ENCODE measurements at places on chromosomes 11 and 22.

DNA sequence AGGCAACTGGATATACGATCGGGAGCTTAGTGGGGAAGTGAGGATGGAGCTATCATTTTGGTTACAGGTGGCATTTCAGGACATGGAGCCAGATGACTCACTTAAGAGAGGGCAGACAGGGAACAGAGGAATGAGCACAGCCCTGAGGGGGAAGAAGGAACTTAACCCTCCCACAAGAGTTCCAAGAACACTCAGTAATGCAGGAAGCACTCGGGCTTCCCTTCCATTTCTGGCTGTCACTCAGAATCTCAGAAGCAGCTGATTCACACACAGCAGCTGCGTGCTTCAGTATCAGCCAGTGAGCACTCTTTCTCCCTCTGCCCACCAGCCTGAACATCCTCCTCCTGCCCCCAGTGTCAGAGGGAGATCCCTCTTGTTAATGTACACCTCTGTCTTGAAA, 34.8 kb downstream of the EFCAB6 start:
- no peak for DNase-seq

DNA sequence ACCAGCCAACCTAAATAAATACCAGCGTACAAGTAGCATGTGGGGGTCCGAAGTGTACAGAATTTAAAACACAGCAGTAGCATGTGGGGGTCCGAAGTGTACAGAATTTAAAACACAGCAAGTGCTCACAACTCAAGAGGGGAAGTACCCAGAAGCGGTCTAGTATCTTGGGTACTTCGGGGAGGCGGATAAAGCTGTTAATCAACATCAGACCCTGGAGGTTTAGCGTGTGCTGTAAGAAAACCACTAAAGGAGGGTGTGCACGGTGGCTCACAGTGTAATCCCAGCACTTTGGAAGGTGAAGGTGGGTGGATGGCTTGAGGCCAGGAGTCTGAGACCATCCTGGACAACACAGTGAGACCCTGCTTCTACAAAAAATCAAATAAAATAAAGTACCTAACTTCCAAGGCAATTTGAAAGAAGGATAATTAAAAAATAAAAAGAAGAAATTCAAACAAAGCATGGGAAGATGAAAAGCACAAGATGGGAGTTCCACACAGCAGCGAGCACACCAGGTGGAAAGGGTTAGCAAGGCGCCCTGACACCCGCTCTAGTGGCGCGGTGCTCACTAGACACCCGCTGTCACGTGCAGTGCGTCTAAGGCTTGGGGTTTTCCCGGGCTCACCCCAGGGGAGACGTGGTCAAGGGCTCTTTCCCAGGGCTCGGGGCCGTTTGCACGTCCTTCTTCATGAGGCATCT, 35.0 kb upstream of the MOB2 start:
- no peak for DNase-seq

DNA sequence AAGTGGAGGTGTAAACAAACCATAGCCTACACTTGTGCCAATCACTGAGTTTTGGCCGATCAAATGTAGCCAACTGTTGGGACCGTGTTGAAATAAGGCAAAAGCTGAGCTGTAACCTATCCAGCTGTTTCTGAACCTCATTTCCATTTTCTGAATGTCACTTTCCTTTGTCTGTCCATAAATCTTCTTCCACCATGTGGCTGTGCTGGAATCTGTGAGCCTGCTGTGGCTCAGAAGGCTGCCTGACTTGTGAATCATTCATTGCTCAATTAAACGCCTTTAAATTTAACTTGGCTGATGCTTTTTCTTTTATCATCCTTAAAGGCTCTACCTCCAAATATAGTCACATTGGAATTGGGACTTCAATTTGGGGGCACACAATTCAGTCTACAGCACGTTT, 203.1 kb upstream of the MPPED2 start:
- DNase-seq: no peak

GRCh38 chr22:19629720-19630419, 84.4 kb upstream of the SEPTIN5 start:
- peak; percentile 86 for DNase-seq

- DNase-seq: no peak
Observed at GRCh38 chr11:18778468-18778867, 13.1 kb downstream of the PTPN5 start.

- DNase-seq: no peak
Observed at GRCh38 chr11:26583550-26583949, 11.5 kb upstream of the MUC15 start.

GRCh38 chr11:34395916-34396550, 38.2 kb upstream of the ABTB2 start:
- no peak for DNase-seq

DNA sequence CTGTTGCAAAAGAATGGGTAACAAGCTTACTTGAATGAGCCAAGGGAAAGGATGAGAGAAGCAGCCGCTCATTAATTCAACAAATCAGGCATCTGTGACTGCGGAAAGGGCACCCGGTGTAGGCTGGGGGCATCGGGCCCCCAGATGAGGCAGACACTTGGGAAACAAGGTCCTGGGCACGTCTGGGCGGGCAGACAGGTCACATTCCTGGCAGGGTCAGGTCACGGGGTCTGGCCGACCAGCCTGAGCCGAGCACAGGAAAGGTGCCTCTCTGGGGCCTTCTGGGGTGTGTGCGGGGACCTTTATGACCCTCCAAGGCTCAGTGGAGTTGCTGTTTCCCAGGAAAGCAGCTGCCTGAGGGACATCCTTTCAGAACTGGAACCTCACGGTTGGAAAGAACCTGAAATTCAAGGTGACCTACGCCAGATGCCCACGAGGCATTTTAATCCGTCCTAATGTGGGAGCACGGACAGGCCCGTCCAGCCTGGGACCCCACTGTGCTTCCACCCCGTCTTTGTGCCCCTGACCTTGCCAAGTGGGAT, 57.1 kb downstream of the ST14 start:
- DNase-seq: no peak

- no peak for DNase-seq
Observed at GRCh38 chr11:124602193-124602592, 9.0 kb upstream of the PANX3 start.

DNA sequence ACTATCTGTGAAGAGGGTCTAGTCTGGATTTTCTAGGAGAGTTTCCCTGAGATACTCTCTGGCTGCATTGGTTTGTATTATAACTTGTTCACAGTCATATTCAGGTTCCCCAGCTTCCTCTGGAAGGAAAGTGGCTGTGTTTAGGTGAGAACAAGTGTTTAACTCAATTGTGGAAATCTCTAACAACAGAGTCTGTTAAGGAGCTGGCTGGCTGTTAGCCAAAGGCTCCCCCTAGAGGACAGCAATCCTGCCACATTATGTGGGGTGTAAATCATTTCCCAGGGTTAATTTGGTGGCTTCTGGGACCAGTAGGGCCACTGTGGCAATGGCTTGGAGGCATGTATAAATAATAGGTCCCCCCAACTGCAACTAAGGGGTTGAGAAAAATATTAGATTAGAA, 18.4 kb downstream of the MS4A6E start:
- no peak for DNase-seq

GRCh38 chr22:46090631-46091201, 59.6 kb upstream of the PPARA start:
- DNase-seq: no peak

DNA sequence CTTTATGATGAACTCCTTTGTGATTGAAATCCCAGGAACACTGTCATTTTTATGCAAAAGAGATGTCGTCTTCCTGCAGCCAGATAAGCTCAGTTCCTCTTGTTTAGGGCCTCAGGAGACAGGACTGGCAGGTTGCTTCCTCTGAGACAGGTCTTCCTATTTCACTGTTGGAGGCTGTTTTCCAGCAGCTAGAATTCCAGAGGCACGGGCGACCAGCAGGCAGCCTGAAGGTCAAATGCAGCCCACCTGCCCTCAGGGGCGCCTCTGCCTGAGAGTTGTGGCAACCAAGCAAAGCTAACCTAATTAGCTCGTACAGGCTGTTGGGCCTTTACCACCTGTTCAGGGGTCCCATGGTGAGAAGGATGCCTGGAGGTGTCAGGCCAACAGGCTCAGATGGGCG, 22.3 kb downstream of the SLC6A5 start:
- no peak for DNase-seq

DNA sequence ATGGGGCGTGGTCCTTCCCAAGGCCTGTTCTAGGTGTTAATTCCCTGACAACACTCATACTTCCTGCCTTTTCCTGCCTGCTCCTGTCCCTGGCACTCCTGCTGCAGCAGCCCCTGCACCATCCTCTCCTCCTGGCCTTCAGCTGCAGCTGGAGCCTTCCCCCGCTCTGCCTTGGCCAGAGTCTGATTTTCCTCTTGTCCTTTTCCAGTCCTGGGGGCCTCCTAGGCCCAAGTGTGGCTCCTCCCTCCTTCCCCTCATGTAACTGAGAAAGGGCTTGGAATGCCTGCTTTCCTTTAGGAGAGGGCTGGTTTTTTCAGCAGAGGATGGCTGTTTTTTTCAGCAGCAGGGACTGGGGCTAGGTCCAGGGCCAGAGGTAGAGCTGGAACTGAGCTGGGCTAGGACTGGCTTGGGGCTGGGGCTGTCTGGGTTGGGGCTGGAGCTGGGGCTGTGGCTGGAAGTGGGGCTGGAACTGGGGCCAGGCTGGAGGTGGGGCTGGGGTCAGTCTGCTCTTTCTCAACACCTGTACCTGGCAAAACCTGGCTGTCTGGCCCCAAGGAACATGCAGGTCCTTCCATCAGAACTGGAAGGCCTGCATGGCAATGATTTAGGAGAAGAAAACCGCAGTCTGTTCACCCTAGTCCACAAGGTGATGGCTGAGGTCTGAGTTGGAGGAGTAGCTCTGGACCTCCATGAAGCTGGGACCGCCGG, 23.6 kb downstream of the ZC3H7B start:
- DNase-seq: peak; percentile 49

DNA sequence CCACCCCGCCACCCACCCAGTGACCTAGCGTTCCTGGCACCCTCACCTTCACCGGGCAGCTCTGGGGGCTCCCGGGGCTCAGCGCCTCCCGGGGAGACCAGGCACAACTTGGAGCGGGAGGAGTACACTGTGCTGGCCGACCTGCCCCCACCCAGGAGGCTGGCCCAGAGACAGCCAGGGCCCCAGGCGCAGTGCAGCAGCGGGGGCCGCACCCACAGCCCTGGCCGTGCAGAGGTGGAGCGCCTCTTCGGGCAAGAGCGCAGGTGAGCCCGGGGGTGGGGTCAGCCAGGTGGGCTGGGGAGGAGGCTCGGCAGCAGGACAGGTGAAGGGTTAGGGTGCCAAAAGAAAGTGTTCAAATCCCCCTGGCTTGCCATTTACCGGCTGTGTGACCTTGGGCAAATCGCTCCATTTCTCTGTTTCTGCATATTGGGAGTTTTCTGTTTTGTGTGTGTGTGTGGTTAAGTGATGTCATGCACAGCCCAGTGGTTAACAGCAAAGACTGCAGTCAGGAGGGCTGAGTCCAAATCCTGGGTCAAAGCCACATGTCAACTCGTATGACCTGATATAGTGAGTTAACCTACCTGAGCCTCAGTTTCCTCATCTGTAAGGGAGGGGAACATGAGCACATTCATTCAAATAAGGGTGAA, 29.5 kb downstream of the TRIOBP start:
- no peak for DNase-seq

DNA sequence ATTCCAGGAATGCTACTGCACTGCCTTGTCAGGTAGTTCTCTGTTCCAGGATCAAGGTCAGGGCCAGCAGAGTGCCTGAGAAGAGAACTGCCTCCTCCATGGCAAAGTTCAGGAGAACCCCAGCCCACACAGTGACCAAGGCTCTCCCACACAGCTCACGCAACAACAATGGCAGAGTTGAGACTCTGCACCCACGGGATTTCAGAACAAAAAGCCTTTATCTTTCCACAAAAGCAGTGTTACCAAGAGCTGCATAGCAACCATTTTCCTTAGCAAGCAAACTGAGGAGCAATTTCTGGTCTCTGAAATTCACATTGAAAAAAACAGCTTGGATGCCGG, 11.1 kb downstream of the PLAAT3 start:
- DNase-seq: no peak

DNA sequence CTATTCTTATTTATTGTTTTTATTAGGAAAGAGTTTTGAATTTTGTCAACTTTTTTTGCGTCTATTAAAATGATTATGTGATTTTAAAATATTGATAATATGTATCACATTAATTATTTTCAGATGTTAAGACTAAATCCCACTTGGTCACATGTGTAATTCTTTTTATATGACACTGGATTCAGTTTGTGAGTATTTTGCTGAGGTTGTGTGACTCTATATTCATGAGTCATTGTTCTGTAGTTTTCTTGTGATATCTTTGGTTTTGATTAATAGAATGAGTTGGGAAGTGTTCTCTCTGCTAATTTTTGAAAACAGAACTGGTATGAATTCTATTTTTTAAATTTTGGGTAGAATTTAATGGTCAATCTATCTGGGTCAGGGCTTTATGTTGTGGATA, 317.9 kb downstream of the ETS1 start:
- DNase-seq: no peak

DNA sequence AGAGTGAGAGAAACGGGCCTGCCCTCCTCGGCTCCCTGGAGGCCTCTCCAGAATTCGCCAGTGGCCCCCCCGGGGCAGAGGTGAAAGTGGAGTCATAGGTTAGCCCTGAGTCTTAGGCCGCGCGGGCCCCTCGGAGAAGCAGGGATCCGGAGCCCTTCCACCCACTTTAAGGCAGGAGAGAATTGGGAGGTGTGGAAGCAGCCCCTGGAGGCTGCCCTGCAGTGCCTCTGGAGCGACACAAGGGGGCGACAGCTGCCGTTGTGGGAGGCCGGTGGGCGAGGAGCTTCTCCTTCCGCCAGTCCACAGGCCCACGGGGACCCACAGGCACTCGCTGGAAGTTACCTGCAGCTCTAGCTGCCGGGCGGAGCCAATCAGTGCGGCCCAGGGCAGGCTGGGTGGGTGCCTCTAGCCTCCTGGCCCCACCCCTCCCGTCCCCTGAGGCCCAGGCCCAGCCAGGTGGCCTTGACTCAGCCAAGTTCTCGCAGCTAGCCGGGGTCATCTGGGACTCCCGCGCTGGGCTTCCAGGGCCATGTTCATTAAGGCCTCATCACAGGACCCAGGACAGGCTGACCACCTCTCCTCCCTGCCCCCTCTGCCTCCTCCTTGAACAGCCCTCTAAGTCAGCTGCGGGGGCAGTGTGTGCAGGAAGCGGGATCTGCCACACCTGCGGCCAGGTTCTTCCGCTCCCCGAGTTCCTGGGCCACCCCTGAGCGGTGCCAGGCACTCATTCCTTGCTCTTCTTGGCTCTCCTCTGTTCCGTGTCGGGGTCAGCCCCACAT, 5.0 kb downstream of the DGKZ start:
- peak; percentile 35 for DNase-seq

GRCh38 chr11:65355776-65356393, 1.3 kb downstream of the TIGD3 start:
- DNase-seq: peak; percentile 46

Data from right hindlimb (tissue), 1 donor.